ENCODE measurements at places on chromosomes 16 and 17.

DNA sequence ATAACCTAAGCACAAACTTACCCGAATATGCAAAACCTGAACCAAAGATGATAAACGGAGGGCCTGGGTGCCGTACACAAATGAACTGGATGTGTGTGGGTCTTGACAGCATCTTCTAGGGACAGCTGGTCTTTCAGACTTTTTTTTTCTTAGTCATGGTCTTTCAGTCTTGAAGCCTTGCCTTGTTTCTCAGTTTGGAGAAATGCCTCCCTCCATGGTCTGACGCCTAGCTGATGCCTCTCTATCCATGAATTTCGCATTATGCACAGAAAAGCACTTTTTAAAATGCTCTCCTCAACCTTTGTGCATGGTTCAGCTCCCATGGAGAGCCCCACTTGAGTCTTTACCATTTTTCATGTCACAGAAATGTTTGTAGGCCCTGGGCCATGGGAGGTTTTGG is 52.8 kb upstream of the LYRM9 start:
- no peak for DNase-seq

DNA sequence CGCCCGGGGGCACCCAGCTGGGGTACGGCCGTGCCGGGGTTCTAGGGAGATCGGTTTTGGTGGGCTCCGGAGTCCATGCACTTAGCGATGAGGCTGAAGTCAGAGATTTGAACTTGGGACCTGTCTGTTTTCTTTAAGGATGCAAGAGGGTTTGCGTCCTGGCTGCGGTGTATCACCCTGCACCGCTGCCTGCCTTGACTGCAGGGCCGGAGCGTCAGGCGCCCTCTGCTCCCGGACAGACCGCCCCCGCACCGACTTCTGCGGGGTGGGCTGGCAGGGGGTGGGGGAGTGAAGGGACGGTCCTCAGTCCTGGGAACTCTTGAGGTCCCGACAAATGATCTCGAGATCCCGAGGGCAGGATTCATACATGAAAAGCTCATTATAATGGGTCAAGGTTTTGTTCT is 701 bp downstream of the PDP2 start:
- peak; percentile 52 for DNase-seq

DNA sequence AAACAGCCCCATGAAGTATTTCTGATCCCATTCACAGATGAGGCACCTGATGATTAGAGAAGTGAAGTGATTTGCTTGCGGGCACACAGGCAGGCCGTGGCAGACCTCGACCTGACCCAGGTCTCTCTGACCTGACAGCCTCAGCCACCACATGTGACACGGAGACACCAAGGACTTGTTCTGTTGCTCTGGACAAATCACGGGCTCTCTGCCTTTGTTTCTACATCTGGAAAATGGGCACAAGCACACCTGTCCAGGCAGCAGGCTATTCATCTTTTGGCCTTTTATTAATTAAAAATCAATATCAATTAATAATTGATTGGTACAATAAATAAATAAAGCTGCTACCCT is 3.4 kb downstream of the MAP3K14 start:
- no peak for DNase-seq

- DNase-seq = no peak
Measured at GRCh38 chr17:63631626-63632025, 9.4 kb downstream of the MAP3K3 start.

- no peak for DNase-seq
Measured at GRCh38 chr16:1775846-1776671, 3.1 kb upstream of the MRPS34 start.

DNA sequence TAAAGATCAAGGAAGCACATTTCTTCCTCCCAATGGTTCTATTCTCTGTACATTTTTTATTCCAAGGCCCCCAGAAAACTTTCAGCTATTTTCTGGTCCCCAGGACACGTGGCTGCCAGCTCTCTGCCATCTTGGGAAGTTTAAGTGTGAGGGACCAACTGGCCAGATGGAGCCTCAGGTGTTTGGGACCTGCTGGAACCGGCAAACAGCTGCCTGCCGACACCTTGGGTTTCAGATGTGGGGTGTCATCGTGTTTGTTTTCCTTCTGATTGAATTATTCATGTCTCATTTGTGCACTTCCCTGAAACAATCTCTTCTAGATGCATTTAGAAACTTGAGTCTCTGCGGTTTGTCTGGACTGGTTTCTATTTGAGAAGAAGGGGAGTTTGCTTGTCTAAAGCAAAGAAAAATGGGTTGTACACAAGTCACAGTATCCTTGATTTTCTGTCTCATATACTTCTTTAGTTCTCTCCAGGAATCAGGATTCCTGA is 386.5 kb downstream of the SLC39A11 start:
- no peak for DNase-seq

- DNase-seq = no peak
Measured at GRCh38 chr17:72466199-72466598, 345.4 kb downstream of the SOX9 start.

GRCh38 chr16:85162478-85163277 is 50.4 kb upstream of the CIBAR2 start:
- no peak for DNase-seq

- no peak for DNase-seq
Measured at GRCh38 chr17:79542718-79543117, 68.1 kb downstream of the RBFOX3 start.

- peak; percentile 48 for DNase-seq
Measured at GRCh38 chr16:67563708-67564468, 1.6 kb downstream of the CTCF start.

DNA sequence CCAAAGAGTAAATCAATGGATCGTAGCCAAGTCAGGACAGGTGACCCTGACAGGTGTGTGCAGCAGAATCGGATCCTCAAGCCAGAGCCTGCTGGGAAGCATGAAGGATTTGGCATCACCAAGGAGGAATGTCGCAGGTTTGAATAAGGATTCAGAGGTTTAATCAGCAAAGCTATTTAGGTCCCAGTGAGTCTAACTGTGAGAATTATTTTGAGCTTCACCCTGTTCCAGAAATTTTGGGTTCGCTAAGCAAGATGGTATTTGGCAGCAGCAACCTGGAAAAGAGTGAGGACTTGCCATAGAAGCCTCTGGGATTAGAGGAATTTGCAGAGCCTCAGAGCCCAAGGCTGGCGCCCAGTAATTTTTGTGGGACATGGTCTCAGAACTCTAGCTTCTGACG is 173.0 kb downstream of the CCDC182 start:
- no peak for DNase-seq

GRCh38 chr16:87956365-87957231 is 5.4 kb downstream of the BANP start:
- peak; percentile 81 for DNase-seq

- no peak for DNase-seq
Measured at GRCh38 chr16:50040710-50041109, 15.7 kb downstream of the CNEP1R1 start.

- no peak for DNase-seq
Measured at GRCh38 chr16:24130494-24131085, 125.5 kb upstream of the CACNG3 start.

DNA sequence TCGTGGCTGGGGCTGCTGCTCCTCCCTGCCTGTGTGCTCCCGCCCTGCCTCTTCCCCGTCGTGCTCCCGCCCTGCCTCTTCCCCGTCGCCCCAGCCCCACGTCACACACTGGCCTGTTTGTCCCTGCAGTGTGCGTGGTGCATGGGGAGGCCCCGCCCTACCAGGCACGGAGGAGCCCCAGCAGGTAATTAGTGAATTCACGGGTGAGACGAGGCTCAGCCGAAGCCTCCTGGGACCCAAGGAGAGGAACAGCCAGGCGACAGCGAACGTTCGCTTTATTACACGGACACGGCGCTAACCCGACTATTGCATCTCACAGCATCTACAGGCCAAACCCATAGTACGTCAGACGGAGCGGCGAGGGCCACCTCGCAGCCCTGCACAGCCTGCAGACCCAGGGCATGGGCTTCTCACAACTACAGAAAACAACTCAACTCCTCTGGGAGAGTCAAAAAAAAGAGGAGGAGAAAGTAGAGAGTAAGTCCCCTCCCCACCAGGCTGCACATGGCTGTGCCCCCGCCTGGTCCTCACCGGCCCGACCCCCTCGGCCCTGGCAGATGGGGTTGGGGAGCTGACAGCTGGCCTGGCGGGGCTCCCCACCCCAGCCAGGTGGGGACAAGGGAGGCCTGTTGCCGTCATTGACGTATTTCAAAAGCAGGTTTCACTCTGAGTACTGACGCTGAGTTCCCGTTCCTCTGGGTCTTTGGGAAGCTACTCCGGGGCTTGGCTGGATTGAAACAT is 4.3 kb upstream of the PABPN1L start:
- DNase-seq = no peak

- peak; percentile 94 for DNase-seq
Measured at GRCh38 chr16:67028696-67029253, at the start of gene CBFB. CBFB (plus strand) TSS chr16:67029149; CDS start chr16:67029408, 259 bp downstream.

GRCh38 chr17:78342449-78343186 is 17.3 kb downstream of the SOCS3 start:
- no peak for DNase-seq

GRCh38 chr17:75638893-75639292 is 5.7 kb downstream of the SMIM5 start:
- DNase-seq = no peak

DNA sequence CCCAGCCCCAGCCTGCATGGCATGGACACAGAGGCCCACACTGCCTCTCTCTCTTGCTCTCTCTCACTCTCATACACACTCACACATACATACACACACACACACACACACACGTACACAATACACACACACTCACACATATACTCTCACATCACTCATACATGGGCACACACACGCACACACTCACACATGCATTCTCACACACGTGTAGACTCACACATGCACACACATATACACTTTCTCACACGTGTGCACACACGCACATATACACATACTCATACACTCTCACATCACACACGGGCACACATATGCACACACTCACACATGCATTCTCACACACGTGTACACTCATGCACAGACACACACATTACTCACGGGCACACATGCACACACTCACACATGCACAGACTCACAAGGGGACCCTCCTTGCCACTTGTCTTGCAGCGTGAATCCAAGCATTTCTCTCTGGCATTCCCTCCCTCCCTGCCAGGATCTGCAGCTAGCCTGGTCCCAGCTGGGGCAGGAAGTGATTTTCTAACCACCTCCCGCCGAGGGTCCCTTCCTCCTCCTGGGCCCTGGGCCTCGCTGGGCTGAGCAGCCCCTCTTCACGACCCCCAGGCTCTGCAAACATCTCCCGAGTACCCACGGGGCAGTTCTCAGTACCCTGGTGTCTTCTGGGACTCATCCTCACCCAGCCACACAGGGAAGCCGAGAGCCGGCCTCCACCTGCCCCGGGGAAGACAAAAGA is 37.5 kb downstream of the IL21R start:
- no peak for DNase-seq

DNA sequence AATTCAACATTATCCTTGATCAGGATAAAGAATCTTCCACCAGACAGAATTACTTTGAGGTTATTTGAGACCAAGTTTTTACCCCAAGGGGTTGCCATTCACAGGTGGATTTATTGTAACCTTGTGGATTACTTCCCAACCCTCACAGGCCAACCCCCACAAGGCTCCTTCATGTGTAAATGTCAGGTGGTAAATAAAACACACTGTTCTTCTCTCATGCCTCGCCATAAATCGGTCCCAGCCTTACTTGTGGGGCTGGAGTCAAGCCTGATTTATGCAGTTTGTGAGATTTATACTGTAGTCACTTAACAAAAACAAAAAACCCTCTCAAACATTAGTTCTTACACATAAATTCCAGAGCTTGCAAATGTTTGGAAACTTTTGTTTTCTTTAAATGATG is 98.6 kb upstream of the IRX3 start:
- no peak for DNase-seq

Data from stimulated activated naive CD8-positive, alpha-beta T cell treated with anti-CD3 and anti-CD28 coated beads, Interleukin-15, amount 100 ng/mL, for 72 hours (primary cell).